ENCODE measurements at places on chromosomes 3 and 15.
A peak's percentile ranks its signal among the peaks of the same experiment; 100 is the strongest.

- peak; percentile 97 for DNase-seq
Measured at GRCh38 chr3:129490273-129490675, 38.2 kb upstream of the RHO start.

- DNase-seq, result no peak
Measured at GRCh38 chr3:43688245-43688650, 2.5 kb upstream of the ABHD5 start.

DNA sequence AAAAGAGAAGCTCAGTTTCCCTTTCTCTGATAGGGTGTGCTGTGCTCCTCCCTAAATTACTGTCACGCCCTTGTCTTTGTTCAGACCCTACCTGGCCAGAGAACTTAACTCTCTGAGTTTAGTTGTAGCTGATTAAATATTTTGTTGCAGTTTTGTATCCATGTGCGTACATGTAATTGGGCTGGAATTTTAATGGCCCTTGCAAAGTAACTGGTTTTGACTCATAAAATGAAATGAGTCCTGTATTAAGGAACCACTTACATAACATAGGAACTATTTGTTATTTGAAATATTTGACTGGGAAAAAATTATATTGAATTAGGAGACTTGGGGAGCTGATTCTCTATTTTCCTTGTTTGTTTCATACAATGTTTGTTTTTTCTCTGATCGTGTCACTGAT, 80.2 kb downstream of the LRRK1 start:
- no peak for DNase-seq

DNA sequence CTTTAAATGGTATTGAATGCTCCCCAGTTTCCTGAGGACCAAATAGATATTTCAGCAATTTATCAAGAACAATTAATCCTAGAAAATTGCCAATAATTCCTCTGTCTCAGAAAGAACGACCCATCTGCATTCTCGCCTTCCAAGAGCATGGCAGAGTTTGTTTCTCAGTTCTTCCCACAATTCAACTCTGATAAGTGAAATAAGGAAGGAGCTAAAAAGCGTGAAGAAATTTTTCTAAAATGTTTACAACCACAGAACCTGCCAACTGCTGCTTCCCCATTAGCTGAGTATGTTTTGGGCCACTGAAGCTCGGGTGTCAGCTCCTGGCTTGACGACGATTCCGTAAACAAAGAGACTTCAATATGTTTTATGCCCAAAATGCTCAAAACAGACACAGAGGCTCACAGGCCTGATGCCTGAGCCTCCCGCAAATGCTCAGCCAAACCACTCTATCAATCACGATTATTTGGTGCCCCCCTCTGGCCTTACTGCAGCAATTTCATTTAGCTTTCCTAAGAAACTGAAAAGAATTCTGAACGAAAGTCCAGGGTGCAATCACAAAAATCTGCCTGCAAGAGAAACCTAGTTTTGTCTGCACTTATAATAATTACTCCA, 259.2 kb upstream of the CCDC54 start:
- peak; percentile 2 for DNase-seq

DNA sequence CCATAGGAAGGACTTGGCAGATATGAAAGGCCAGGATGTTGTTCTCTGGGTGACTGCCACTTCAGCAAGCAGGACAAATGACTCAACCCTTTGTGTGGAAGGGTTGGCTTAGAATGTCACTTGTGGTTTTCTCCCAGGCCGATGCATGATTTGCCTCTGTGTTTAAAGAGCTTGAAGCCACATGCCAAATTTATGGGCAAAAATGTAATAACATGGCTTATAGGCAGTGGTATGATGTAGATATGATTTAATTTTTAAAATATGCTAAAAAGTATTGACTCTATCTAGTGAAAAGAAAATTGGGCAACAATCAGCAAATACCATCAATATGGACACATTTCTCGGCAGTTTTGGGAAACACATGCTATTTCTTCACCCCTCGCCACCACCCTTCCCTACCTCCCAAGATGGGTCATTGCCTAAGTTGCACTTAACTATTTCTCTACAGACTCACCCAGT, 114.6 kb downstream of the CYP19A1 start:
- DNase-seq, result peak; percentile 86

- DNase-seq, result no peak
Measured at GRCh38 chr3:9883706-9884554, 3.9 kb upstream of the CIDEC start.
